ENCODE measurements at places on chromosomes 12 and 14.

GRCh38 chr12:132502149-132502881 lies 12.4 kb downstream of the FBRSL1 start:
- DNase-seq: no peak

DNA sequence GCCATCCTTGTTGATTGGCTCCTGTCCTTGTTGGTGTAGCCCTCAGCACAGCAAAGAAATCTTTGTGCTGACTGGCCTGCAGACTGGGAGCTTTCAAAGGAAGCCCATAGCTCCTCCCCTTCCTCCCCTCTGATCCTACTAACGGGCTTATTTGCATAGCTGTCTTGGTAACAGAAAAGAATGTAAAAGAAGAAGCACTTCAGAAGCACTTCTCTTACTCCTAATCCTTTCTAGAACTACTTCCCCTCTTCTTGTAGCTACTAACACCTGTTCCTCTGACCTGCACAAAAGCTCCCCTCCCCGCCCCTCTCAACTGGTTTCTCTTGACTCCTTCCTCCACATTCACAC lies 14.3 kb upstream of the RIC8B start:
- no peak for DNase-seq

GRCh38 chr14:72554994-72555608 lies 338.8 kb downstream of the DPF3 start:
- DNase-seq: no peak

DNA sequence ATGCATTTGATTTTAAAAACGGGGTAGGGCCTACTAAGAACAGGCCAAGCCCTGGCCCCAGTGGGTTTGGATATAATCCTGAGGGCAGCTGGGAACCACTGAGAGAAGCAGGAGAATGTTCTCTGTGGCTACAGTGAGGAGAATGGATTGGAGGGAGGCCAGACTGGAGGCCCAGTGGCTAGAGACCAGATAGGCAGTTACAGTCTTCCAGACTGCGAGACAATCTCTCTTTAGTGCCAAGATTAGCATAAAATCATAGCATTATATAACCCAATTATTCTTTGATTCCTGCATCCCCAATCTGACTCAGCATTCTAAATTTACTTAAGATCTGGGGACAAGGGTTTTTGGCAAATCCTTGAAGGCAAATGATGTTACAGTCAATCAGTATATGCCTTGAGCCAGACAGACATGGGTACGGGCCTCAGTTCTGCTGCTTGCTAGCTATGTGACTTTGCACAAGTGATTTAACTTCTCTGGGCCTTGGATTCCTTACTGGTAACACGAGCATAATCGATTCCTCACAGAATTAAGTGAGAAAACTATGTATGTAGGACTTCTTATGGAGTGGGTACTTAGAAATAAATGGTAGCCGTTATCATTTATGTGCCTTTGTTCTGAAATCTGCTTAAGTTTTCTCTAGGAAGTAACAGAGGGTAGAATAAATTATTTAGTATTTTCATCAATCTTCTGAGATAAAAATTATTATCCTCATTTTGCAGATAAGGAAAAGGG lies 18.3 kb downstream of the NINJ2 start:
- no peak for DNase-seq

GRCh38 chr12:40971911-40972310 lies 216.2 kb upstream of the PDZRN4 start:
- no peak for DNase-seq

GRCh38 chr14:105180592-105181548 lies at the start of gene NUDT14:
Gene NUDT14 (minus strand): TSS chr14:105181312. CDS start chr14:105181209, 103 bp downstream.
- peak; percentile 77 for DNase-seq

DNA sequence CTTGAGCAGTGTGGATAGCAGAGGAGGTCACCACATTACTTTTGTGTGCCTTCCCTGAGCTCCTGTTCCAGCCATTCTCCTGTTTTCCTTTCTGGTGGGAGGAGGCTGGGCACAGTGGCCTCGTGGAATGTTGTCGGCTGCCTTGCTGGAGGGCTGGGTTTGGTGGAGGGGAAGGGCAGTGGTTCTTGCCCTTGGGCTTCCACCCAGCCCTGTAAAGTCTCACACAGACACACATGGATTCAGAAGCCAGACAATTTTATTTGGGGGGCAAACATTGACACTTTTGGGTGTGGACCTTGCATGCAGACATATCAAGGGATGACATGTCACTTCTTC lies 866 bp downstream of the NPFF start:
- DNase-seq: no peak

DNA sequence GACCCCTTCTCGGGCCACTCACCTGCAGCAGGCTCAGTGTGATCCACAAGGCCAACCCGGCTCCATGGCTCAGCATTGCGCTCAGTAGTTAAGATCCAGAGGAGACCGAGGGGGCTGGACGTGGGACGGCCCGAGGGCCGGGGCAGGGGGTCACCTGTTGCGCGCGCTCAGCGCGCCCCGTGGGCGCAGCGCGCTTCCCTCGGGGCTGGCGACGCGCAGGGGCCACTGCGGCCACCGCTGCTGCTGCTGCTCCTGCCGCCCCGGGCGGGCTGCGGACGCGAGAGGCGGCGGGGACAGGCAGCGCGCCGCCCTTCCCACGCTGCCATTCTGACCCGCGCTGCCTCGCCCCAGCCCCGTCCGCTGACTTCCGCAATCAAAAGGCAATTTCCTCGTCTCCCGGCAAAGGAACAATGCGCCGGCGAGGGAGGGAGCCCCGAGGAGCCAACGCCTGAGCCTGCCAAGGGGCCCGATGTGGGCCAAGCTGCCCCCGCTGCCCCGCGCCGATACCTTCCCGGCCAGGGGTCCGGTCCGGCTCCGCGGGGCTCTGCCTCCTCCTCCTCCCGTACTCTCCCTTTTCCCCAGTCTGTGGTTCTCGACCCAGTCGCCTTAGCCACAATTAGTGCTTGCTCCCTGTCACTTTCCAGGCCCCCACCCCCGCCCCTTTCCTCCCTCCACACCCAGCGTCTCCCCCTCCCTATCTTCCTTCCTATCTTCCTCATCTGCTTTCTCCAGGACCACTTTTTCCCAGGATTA lies 27.3 kb downstream of the PTPRB start:
- peak; percentile 49 for DNase-seq

- DNase-seq: no peak
Observed at GRCh38 chr12:64752833-64753238, 6.4 kb downstream of the GNS start.

- DNase-seq: no peak
Observed at GRCh38 chr12:46676396-46676795, 149.4 kb downstream of the SLC38A4 start.

DNA sequence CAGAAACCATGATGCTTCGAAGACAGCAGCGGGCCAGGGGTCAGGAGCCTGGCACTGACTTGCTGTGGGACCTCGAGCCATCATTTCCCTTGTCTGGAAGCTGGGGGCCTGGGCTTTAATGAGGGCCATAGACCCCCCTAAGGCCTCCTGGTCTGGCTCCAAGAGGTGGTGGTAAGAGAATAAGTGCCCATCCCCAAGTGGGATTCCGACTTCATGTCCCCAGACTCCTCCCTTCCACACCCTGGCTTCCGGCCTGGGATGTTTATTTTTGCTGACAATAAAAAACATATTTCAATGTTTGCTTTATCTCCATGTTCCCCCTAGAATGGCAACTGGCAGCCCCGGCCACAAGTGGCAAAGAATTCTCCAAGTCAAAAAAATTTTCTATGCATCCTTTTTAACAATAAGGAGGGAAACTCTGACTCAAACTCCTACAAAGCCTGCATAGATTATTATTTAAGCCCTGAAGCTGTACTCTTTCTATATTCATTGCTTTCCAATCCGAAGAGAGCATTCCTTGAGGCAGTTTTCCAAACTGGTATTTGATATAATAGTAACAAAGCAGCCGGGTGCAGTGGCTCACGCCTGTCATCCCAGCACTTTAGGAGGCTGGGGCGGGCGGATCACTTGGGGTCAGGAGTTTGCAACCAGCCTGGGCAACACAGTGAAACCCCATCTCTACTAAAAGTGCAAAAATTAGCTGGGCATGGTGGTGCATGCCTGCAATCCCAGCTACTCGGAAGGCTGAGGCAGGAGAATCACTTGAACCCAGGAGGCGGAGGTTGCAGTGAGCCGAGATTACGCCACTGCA lies 84.0 kb downstream of the ITPK1 start:
- no peak for DNase-seq

DNA sequence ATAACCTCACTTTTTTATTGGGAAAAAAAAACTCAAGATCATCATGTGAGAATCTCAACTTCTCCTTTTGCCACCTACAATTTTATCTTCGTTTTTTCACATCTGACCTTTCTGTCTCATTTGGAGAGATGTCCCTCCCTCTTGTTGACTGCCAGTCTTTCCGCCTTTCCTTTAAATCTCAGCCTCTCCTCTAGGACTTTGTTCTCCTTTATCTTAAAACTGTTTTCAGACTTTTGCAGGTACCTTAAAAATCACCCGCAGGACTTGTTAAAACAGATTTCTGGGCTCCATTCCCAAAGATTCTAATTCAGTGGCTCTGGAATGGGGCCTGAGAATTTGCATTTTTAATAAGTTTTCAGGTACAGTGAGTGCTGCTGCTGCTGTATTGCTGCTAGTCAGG lies 223.2 kb downstream of the NTF3 start:
- DNase-seq: no peak

DNA sequence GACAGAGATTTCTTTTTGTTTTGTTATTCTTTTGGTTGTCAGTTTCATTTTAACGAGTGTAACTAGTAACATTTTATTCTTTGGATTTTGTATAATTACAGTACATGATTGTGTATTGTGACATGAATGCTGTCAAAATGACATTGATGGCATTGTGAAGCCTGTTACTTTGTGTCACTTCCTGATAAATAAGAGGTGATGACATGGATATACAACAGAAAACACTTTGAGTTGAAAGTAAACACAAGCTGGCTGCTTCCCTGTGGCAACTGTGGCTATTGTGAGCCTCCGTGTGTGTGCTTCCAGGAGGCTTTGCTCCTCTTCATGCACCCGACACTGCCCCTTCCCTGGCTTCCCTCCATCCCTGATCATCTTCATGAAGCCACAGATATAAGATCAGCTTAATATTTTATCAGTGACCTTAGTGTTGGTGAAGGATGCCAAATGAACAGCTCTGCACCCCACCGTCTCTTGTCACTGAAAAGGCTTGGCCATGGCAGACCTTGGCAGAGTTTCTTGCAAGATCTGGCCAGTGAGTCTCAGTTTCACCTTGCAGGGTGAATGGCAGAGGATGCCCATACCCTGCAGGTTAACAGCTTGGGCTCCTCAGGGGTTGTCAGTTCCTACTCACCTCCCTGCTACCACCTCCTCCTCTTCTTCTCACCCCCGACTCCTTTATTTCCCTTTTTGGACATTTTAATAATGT lies 191.9 kb downstream of the EPS8 start:
- DNase-seq: no peak

- DNase-seq: no peak
Observed at GRCh38 chr12:38465020-38465419, 148.4 kb downstream of the ALG10B start.

DNA sequence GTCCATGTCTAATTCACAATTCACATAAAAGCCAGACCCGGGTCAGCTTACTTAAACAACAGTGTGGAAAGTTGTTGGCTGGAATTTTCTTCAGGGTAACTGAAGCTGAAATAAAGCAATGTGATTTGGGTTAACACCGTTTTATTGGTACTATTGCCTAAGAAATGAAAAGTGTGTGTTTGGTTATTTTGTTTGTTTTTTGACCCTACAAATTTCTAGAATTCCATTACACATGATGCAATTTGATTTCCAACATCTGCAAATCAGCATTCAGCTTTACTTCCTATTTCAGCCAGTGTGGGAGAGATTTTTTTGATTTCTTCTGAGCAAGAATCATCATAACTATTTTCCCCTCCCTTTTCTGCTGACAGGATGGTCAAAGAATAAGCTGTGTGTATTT lies 45.7 kb upstream of the CLMN start:
- no peak for DNase-seq

DNA sequence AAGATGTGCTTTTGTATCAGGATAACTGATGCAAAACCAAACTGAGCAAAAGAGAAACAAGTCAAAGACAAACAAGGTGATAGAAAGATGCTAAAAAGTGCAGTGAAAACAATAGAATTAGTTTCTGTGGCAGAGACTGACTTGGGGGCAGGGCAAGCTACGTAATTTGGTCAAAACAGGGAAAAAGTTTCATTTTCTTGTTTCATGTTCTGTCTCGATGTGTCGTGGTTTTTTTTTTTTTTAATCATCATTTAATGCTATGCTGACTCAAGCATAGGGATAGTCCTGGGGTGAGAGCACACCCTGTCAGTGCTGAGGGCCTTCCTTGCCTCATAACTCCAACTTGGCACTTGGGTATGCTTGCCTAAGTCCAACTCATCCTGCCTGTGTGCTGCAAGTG lies 144.1 kb upstream of the PTPRQ start:
- no peak for DNase-seq

DNA sequence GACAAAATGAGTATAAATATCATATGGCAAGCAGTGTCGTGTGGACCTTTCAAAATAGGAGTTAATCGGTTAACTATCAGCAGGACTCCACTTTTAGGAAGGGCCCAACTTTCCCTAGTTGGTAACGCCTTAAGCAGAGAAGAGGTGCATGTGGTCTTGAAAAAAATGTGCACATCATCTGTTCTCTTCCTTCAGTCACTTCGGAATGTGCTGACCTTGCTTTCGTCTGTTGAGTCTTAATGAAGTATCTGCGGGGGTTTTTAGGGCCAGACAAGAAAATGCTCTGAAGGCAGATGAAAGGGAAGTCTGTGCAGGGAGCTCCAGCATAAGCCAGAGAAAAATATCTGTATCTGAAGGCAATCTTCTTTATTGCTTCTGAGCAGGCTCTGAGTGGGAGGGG lies 185.2 kb downstream of the AEBP2 start:
- DNase-seq: no peak

DNA sequence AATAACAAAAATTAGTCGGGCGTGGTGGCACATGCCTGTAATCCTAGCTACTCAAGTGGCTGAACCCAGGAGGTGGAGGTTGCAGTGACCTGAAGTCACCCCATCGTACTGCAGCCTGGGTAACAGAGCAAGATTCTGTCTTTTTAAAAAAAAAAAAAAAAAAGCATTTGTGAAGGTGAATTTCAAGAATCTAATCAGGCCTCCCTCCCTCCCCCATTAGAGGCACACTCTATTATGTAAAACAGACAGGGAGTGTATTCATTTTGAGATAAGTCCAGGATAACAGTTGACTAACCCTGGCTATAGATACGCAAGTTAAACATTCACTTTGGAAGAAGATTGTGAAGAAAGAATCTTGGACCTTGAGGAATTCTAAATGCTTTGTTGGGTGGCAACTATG lies 2.9 kb downstream of the RESF1 start:
- no peak for DNase-seq

DNA sequence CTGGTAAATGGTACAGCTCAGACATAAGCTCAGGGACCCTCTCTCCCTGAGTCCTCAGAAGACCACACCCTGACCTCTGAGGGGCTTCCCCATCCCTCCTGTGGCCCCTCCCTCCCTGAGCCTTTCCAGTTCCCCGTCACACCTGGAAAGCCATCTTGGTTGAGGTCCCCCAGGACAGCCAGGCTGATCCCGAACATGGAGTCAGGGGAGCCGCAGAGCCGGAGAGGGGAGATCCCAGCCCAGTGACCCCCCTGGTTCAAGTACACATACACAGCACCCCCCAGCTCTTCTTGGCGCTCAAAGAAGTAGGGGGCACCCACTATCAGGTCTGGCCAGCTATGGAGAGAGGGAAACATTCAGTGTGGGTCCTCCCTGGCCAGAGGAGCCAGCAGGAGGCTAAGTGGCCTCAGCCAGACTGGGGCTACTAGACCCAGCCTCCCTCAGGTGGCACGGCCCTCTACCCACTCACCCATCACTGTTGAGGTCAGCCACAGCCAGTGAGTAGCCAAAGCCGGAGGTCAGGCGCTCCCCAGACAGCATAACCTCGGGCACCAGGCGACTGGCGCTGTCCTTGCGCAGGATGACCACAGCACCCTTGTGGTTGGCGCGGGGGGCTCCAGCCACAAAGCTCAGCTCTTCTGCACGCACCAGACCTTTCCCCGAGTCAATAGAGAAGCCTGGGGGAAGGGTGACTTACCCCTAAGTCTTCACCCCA lies 9.3 kb downstream of the ITGA7 start:
- no peak for DNase-seq

Data from immature natural killer cell (primary cell).